H9 (cell line): ENCODE measurements at places on chromosomes 5 and 9.

- no peak for DNase-seq
These were observed 105.1 kb downstream of the PHF2 start for GRCh38 chr9:93681269-93682154.

DNA sequence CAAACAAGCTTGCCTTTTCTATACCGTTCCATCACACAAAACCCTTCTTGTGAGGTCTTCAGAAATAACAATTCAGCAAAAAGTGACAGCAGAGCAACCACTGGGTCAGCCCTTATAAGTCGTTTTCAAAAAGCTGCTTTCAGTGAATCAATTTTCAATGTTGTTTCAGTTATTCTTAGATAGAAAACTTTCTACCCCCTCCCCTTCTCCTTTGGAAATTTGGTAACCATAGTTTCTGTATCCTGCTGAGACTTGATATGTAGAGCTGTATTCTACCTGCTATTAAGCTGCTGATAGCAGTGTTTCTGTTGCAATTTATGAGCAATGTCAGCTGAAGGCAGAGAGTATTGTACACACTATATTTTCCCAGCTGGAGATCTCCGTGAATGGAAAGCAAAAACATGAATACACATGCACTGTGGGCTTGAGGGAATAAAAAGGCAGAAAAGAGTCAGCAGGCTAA is 75.7 kb downstream of the ZNF608 start:
- DNase-seq: no peak

- no peak for DNase-seq
These were observed 44.4 kb upstream of the GRIA1 start for GRCh38 chr5:153445875-153446579.

- DNase-seq: no peak
These were observed 1043.0 kb upstream of the C9orf72 start for GRCh38 chr9:28616310-28616709.

- DNase-seq: no peak
These were observed 13.8 kb upstream of the ANXA1 start for GRCh38 chr9:73137914-73138313.

GRCh38 chr9:38699337-38699736 is 20.6 kb downstream of the FAM240B start:
- no peak for DNase-seq
